ENCODE measurements at places on chromosomes 4 and X. TPM values are rescaled to one million over a fixed set of nuclear protein-coding genes. Genes with fewer than 3 reads are reported as not detected.

DNA sequence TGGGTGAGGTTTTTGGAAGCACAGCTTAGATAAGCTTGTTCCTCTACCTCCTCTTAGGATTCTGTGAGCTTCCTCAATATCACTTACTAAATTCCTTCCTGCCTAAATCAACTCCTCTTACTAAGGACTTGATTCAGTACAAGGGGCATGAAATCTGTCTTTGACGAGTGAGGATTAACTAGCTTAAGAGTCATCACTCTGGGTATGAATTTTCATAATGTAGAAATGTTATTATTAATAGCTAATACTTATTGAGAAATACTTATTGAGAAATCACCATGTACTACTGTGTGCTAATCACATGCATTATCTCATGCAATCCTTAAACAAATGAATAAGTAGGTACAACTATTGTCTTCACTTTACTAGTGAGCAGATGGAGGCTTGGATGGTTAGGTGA, 28.6 kb downstream of the TRPC3 start:
- no peak for DNase-seq

DNA sequence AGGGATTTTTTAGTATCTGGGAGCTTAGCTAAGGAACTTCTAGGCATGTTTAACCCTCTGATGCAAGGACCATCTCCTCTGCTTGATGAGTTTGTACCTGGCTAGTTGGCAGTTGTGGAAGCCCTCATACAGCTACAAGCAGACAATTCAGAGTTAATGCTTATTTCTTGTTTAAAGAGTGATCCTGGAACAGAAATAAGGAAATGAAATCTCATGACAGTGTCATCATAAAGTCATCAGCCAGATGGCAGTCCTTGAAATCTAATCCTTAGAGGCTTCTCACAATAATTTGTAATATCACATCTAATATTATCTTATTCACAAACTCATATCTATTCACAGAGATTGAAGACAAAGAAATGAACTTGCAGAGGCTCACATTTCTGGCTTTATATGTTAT, 581.6 kb upstream of the FTHL17 start:
- no peak for DNase-seq

GRCh38 chr4:25943312-25943711, 29.3 kb downstream of the SMIM20 start:
- DNase-seq, result no peak

DNA sequence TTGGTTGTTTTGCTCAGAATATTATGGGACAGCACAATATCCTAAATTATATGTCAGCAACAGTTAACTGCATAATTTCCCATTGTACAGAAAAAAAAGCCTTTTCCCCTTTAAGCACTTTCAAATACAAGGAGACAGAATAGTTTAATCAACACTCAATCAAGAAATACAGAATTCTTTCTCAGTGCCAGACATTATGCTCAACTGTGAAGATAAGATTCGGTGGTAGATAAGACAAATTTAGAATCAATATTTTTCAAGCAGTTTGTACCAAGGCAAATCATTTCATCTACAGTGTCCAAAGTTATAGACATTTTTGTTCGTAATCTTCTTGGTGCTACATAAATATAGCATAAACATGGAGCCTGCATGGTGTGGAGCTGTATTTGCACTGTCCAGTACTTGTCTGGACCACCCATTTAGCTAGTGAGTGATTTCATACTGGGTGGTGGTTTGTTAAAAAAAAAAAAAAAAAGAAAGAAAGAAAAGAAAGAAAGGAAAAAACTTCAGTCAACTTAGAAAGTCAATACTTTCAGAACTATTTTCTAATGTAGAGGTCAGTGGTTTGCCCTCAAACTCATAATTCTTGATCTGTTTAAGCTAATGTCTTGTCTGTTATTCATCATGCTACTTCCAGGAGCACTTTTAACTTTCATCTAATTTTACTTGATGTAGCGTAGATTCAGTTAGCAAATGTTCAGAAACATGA, 522.9 kb downstream of the FAT4 start:
- no peak for DNase-seq

DNA sequence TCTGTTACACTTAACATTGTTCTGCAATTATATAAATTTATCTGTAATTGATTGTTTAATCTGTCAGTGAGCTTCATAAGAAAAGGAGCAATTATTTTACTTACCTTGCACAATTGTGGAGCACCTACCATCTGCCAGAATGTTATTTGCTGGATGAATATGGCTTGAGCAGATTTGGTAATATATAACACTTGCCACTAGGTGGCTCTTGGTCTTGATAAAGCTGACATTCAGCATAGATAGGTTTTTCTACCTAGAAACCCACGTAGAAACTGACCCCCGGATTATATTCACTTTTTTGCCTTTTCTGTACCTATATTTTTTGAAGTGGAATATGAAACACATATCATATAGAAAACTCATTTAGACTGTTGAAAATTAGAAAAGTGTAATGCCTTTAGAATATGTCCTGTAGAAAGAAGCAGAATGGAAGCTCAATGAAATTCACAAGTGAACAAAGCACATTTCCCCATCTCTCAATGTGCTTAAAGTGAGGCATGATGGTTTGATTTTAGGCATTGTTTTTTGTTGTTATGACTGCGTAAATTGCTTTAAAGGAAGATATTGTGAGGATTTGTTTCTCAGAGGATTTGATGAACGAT, 9.5 kb downstream of the RBPJ start:
- DNase-seq, result peak; percentile 45

- DNase-seq, result no peak
These were observed 137.4 kb downstream of the DCLK2 start for GRCh38 chr4:150215601-150216000.

- peak; percentile 46 for DNase-seq
These were observed 2.7 kb downstream of the FAT4 start for GRCh38 chr4:125317525-125317877.

- no peak for DNase-seq
These were observed 8.3 kb upstream of the TLR8 start for GRCh38 chrX:12898073-12898472.

GRCh38 chrX:73268463-73268862, 53.8 kb upstream of the NAP1L2 start:
- no peak for DNase-seq

DNA sequence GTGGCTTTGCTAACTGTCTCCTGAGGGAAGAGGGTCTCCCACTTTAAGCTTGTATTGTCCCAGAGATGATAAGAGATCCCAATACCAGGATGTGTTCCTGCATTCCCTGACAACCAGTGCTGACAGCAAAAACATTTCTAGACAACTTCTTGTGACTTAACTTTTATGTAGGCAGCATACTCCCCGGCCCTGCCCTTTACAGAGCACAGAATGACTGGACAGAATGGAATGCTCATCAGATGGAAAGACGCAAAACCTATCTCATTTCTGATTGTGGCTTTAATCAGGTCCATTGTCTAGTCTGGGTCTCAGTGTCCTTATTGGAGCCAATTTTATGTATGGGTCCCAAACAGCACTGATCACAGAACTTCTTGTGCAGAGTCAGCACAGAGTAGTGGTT, 18.2 kb upstream of the PLAC1 start:
- no peak for DNase-seq

SPATA4 gene
- polyA plus RNA-seq, result not detected

FHIP1A gene
- polyA plus RNA-seq, result not detected

SSX2B gene
- polyA plus RNA-seq, result not detected

TRIM61 gene
- polyA plus RNA-seq, result 1.8 TPM

Measured in immature natural killer cell (primary cell).